Stimulated activated CD4-positive, alpha-beta T cell treated with anti-CD3 and anti-CD28 coated beads, Interleukin-4, amount 100 ng/mL, for 1 hour (primary cell): ENCODE measurements at places on chromosomes 7 and 10.

GRCh38 chr7:135313971-135314370 is 80.3 kb downstream of the STRA8 start:
- no peak for DNase-seq

- no peak for DNase-seq
Observed at GRCh38 chr7:50068850-50069551, 24.0 kb downstream of the ZPBP start.

GRCh38 chr7:31887006-31887405 is 183.2 kb downstream of the PDE1C start:
- DNase-seq: no peak

DNA sequence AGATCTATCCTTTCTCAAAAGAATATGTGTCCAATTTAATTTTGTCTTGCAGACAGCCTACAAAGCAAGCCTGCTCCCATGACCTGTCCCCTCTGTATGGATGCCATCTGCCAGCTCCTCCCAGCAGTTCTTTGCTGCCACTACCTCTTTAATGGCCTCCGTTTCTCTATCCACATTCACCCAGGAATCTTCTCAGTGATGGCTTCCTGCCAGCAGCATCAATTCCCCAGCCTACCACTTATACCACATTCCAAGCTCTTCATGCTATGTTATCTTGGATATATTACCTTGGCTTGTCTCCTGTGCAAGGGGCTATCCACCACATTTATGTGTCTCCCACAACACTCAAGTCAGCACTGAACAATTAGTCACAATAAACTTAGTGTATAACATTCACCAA is 133.2 kb downstream of the VPS50 start:
- no peak for DNase-seq

- DNase-seq: no peak
Observed at GRCh38 chr7:84187087-84187805, 7.3 kb downstream of the SEMA3A start.

DNA sequence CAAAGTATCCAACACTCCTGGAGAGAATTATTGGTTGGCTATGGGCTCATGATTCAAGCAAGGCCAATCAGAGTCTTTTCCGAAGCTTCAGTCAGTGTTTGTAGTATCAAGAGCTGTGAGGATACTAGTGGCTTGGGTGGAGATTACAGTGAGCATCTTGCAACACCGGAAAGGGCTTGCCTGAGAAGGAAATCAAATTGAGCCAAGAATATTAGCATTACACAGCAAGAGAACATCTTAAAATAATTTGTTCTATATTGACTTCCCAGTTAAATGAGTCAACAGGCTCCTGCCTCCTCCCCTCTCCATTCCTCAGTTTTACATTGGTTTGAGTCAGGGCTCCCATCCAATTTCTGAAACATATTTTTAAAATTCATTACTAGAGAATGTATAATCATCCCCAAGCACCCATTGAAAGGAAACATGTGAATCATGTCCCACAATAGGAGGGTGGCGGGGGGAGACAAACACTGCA is 127.4 kb downstream of the ELAPOR2 start:
- DNase-seq: no peak

DNA sequence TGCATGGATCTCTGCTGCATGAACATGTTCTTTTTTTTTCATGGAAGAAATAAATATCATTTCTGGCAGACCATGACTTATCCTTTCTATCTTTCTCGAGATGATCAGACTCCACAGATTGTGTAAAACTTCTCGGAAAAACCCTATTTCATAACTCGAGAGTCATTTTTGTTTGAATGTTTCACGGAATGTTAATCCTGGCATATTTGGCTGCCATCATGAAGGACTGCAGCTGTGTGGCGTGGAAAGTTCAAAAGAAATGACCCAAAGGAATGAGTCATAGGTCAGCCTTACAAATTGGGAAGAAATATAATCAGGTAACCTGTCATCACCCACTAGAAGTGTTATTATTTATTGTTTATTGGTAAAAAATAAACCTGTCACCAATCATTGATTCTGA is 566.8 kb downstream of the SDK1 start:
- no peak for DNase-seq

DNA sequence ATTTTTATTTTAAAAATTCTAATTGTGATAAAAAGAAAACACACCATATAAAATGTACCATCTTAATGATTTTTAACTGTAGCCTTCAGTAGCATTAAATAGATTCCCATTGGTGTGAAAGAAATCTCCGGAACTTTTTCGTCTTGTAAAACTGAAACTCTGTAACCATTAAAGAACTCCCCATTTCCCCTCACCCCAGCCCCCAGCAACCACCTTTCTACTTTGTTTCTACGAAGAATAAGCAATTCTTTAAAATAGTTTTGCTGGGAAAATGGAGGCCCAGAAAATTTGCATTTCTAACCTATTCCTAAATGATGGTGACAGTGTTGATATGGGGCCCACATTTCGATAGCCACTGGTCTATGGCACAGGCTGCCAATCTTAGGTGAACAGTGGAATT is 305.4 kb upstream of the PFKP start:
- no peak for DNase-seq

DNA sequence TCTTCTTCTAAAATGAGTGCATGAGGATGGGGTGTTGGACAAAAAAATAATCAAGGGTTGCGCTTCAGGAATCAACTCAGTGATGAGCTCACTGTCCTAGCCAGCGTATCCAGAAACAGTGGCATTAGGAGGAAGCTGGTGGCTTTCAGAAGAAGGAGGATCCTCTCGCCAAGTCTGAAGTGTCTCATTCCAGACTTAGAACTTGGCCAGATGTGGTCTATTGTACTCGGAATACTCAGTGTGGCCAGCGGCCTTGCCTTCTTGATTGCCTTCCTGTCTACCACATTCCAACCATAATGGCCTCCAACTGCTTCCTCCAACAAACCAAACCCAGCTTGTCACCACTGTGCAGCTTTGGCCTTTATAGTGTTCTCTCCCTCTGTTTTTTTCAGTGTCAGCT is 732.4 kb downstream of the KCNMA1 start:
- no peak for DNase-seq

- no peak for DNase-seq
Observed at GRCh38 chr7:127858915-127859189, 172.4 kb downstream of the LRRC4 start.

GRCh38 chr10:101018118-101018599 is 12.8 kb downstream of the PDZD7 start:
- no peak for DNase-seq

- DNase-seq: no peak
Observed at GRCh38 chr7:141221007-141221612, 147.2 kb downstream of the TMEM178B start.

DNA sequence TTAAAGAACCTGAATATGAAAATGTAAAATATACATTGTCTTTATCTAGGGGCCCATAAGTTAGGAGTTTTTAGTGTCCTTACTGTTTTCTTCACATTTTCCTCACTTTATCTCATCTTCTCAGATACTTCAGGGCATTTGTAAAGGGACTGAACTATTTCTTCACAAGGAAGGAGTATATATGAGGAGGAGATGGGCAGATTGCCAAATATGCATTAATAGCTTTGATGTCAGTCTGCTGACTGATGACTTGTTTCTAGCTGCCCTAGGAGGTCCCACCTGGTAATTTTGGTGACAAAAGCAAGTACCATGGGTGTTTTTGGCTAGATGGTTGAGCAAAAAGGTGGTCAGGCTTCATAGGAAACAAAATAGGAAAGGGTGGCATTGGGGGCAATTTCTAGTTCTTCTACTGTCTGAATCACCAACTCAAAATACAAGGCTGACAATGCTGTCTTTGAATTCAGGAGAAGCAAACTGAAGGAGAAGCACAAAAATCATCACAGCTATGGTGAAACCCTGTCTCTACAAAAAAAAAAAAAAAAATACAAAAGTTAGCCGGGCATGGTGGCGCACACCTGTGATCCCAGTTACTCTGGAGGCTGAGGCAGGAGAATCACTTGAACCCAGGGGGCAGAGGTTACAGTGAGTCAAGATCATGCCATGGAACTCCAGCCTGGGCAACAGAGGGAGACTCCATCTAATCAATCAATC is 10.4 kb upstream of the STRIP2 start:
- DNase-seq: no peak
